ENCODE measurements at places on chromosomes 6 and 20.
A peak's percentile ranks its signal among the peaks of the same experiment; 100 is the strongest.

- peak; percentile 66 for DNase-seq
Observed at GRCh38 chr6:143410859-143411270, 39.6 kb downstream of the ADAT2 start.

GRCh38 chr6:21438986-21439352 lies 154.6 kb upstream of the SOX4 start:
- DNase-seq = peak; percentile 40

- DNase-seq = no peak
Observed at GRCh38 chr6:75169689-75170586, 35.9 kb downstream of the COL12A1 start.

GRCh38 chr6:11054722-11055121 lies 10.6 kb upstream of the ELOVL2 start:
- peak; percentile 20 for DNase-seq
